ENCODE measurements at places on chromosomes 7 and 10.

DNA sequence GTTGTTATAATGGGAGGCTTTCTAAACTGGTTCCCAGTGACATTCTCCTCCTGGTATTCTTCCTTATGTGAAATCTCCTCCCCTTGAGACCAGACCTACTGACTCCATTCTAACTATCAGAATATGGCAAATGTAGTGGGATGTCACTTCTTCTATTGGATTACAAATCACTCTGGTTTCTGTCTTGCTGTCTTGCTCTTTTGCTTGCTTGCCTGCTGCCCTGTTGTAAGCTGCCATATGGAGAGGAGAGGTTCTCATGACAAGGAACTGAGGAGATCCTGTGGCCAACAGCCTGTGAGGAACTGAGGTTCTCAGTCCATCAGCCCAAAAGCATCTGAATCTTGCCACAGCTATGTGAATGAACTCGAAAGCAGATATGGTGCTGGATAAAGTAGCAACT, 4.7 kb upstream of the NRCAM start:
- DNase-seq = peak; percentile 80

- no peak for DNase-seq
These were observed 120.5 kb downstream of the WDR11 start for GRCh38 chr10:120971671-120972070.

GRCh38 chr7:151695951-151696541, 176.4 kb upstream of the RHEB start:
- DNase-seq = no peak

- no peak for DNase-seq
These were observed at the start of gene NEUROG3 for GRCh38 chr10:69573056-69573806. Gene NEUROG3 (minus strand): TSS chr10:69573422. CDS start chr10:69573043, 379 bp downstream.

GRCh38 chr10:105611244-105611798, 970.2 kb downstream of the SORCS3 start:
- no peak for DNase-seq

GRCh38 chr7:70807650-70808049, 324.3 kb upstream of the GALNT17 start:
- no peak for DNase-seq

DNA sequence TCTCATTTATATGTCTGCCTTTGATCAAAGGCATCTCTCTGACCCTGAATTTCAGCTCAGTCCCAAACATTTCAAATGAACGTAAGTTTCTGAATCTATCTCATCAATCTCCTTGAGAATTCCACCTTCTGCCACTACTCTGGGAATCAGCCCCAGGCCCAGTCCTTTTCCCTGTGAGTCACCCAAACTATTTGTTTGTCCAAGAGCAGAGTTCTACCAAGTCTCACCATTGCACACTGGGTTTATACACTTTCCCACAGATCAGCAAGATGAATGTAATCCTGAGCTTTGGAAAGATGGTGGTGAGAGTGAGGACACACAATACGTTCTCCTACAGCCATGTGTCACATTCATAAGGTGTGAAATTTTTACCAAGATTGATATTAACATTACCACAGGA, 251.3 kb upstream of the VWC2 start:
- no peak for DNase-seq

- no peak for DNase-seq
These were observed 134.5 kb downstream of the TRIL start for GRCh38 chr7:28823582-28823981.

- DNase-seq = no peak
These were observed 57.4 kb downstream of the EEPD1 start for GRCh38 chr7:36210291-36210922.

DNA sequence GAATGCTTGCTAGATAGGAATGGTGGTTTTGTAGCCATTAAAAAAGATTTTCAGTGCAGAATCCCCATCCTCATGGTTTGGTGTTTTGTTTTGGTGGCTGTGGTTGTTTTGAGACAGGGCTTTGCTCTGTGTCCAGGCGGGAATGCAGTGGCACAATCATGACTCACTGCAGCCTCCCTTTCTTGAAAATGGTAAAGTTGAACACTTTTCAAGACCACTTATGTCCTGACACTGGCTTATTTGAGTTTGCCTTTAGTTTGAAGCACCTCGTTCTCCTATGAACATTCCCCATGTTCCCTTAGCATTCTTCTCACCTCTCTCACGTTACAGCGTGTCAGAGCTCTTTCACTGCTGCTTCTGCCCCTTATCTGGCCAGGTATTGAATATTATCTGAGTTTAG, 140.1 kb downstream of the LRRC4 start:
- DNase-seq = no peak

DNA sequence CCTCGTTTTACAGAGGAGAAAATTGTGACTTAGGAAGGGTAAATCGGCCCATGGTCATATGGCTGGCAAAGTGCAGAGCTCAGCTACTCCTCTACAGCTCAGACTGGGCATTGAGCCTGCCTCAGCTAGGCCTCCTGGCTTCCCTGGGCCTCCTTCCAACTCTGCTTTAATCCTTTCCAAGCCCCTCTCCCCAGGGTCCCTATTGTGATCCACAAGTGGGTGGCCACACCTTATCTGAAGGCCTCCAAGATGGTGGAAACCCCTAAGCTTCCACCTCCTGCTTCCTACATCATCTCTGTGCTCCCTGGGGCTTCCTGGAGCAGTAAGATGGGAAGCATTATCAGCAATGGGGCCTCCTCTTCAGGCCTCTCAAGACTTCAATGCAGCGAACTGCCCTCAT, 3.0 kb upstream of the LGI1 start:
- DNase-seq = no peak

DNA sequence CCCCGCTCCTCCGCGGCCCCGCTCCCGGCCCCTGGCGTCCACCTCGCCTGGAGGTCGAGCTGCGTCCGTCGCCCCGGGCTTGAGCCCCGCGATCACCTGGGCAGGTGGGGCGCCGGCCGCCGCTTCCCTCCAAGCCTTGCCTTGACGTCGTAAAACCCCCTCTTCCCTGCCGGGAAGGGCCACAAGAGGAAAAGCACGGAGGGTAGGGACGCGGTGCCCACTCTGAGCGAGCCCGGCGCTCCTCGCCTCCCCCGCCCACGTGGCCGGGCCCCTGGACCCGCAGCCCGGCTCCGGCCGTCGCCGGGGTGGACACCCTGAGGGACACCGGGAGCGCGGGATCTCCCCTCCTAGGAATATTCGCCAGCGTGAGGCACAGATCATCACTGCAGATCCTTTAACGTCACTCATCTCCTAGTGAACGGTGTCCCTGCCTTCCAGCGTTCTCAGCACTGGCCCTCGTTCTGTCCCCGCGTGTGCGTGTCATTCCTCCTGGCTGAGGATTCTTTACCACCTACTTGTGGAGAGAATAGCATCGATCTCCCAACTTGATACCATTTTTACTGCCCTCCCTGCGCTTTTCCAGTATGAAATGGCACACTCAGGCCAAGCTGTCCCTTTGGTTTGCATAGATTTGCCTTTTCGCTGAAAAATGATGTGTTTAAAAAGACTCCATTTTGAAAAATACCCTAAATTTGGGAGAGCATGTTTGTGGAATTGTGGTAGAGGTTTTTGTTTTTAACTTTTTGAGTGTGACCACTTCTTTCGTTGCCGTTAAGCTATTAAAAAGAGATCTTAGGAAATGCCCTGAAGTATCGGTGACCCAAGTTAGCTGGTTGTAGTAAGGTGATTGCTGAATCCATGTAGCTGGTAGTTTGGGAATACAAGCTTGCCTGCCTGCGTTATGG, 649 bp downstream of the ACTR3B start:
- no peak for DNase-seq

DNA sequence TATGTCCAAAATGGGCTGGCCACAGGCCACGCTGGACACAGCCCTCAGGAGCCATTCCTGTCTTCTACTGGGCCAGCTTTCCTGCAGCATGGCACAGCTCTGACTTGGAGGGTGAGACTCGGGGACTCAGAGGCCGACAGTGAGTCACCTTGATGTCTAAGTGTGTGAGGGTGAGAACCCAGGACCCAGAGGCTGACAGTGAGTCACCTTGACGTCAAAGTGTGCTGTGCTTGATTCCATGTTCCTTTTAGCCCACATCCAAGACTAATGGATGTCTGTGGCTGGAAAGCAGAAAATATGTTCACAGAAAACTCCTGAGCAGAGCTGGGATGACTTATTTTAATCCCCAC, 6.0 kb upstream of the FAM170B start:
- no peak for DNase-seq

DNA sequence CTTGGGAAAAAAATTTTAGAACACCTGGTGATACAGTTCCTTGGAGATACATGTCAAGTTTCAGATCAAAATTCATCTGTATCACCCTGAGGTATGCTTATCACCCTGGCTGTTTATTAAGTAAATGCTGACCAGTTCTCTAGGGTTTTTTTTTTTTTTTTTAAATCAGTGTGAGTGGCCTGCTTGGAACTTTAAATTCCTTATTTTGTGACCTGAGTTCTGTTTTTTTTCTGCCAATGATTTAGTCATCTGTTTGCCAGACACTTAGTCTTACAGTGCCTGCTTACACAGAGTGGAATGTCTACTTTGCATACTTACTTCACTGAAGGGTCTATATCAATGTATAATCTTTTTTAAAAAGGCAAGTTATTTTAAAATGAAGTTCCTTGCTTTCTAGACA, 1.8 kb downstream of the TSPAN13 start:
- DNase-seq = no peak

- no peak for DNase-seq
These were observed 89.0 kb downstream of the DNAJB6 start for GRCh38 chr7:157425761-157426160.

- no peak for DNase-seq
These were observed 24.1 kb downstream of the OR6B1 start for GRCh38 chr7:144024213-144024612.

DNA sequence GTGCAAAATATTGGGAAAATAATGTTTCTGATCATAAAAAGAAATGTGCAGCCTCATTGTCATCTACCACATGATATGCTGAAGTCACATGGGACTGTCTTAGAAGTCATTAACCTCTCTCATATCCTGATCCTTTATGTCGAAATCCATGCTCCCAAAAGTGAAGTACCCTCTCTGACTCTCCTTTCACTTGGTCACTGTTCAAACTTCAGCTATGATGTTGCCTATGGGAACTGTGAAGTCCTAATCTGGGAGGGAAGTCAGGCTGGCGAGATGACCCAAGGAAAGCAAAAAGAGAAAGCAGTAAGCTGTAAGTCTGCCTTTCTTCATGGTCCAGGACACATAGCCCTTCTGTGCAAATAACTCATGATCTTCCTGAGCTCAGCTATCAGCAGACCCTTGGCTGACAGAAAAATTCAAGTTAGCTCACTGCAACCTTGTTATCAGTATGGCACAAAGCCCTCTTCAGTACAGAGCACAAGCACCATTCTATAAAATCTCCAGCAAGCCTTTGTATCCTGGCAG, 29.5 kb downstream of the WASL start:
- DNase-seq = no peak

Data from SK-N-DZ (cell line).